Stimulated activated CD4-positive, alpha-beta T cell treated with anti-CD3 and anti-CD28 coated beads, Interleukin-2, amount 100 ng/mL, for 4 hours (primary cell): ENCODE measurements at places on chromosomes 6 and 20.

- DNase-seq: no peak
Measured at GRCh38 chr6:69868252-69868804, 2.0 kb downstream of the COL19A1 start.

- DNase-seq: no peak
Measured at GRCh38 chr6:15322781-15323536, 77.1 kb downstream of the JARID2 start.

DNA sequence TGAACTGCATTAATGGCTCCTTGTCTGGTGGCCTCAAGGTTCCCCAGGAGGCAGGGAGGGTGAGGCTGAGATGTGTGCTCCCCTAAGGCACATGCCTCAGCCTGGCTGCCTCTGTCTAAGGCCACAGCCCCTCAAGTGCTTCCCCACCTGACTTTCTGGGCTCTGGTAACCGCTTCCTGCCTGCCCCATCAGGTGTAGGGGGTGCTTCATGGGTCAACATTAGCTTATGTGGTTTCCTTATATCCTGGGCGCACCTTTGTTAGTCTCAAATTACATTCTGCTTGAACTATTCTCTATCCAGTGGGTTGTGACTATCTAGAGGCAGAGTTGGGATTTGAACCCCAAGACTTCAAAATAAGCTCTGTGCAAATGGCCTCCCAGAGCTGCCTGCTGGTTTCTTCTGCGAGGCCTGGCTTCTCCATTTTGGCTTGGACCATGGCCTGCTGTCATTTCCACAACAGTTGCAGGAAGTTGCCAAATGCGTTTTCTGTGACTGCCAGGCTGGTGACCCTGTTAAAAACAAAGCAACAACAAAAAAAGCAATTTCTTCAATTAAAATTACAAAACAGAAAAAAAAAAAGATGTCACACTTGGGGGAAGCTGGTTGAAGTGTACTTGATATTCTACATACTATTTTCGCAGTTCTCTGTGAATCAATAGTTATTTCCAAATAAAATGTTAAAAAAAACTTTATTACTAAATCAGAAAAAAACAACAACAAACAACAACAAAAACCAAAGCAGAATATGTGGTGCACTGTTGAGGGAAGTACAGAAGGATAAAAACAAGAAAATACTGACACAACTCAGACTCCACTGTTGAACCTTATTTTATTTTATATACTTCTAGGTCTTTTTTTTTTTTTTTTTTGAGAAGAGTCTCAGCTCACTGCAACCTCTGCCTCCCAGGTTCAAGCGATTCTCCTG lies 20.0 kb upstream of the ZNFX1 start:
- no peak for DNase-seq

DNA sequence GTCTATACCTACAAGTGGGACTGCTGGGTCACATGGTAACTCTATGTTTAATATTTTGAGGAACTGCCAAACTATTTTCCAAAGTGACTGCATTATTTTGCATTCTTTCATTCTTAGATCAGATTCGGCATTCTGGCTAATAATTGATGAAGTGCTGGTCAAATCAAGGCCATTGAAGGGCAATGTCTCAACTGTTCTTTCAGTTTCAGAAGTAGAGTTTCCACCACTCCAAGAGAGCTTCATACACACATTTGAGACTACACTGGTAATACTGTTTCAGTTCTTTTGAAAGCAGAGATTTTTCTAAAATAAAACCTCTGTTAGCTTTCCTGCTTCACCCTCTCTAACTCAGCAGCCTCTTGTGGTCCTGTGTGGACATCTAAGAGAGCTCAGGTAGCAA lies 154.5 kb downstream of the CFAP61 start:
- DNase-seq: no peak

- no peak for DNase-seq
Measured at GRCh38 chr20:63015147-63015661, 8.4 kb upstream of the BHLHE23 start.

GRCh38 chr20:64151633-64152530 lies 12.4 kb upstream of the MYT1 start:
- no peak for DNase-seq

DNA sequence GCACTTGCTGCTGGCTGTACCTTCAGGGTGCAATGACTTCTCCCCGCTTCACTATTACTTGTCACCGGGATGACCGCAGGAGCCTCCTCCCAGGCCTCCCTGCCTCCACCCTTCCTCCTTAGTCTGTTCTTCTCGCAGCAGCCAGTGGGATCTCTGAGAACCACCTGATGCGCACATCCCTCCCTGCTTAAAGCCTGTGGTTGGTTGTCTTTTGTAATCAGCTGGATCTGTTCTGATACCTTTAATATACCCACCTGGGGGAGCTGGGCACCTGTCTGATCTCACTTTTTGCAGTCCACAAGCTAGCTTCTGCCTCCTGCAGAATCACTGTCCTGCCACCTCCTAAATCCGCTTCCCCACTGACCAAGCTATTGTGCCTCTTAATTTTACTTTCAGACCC lies 34.6 kb downstream of the TOX2 start:
- DNase-seq: no peak

- DNase-seq: no peak
Measured at GRCh38 chr20:58048096-58048702, 180.3 kb downstream of the ANKRD60 start.
